ENCODE measurements at places on chromosomes 5 and 9.

DNA sequence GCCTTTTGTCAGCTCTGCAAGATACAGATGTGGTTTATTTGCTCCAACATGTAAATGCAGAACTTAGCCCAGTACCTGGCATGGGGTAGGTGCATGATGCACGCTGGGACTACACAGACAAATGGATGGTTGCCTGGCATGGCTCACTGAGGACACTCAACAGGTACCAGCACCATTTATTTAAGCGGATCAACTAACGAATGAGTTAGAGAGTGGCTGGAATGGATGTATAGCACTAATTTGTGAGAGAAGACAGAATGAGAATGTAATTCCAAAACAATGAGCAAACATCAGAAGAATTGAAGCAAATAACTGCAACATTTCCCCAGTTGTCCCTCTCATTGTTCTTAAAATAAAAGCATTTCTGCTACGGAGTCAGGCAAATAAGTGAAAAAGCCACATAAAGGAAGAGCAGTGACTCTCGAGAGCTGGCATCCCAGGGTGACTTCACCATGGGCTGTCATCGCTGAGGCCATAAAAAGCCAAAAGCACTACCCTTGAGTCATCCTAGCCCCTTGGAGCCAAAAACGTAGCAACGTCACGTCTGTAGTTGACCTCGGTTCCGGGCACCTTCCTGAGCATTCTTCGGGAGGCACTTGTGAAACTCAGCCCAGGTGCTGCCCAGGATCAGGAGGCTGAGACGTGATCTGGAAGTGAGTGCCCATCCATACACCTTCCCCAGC lies 290.3 kb downstream of the NSG2 start:
- DNase-seq, result no peak

GRCh38 chr9:8579661-8580060 lies 780.1 kb upstream of the DMAC1 start:
- no peak for DNase-seq

DNA sequence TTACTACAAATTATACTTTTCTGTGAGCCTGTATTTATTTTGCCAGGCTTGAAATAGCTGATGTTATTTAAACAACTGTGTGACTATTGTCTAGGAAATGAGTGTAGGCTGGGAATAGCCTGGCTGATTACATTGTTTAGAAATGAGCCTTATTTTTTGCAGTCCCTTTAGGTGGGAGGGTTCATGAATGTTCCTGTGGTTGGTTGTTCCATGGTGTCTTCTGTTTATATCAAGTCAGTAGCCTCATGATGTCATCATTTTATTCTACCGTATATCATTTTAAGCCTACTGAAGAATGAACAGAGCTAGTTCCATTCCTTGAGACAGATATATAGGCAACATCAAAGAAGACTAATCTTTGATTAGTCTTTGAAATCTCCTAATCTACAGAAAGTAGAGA lies 53.1 kb downstream of the MAP1B start:
- DNase-seq, result no peak

GRCh38 chr5:91910655-91911054 lies 527.5 kb upstream of the ARRDC3 start:
- no peak for DNase-seq

- no peak for DNase-seq
Observed at GRCh38 chr5:63854076-63854475, 108.2 kb downstream of the HTR1A start.

DNA sequence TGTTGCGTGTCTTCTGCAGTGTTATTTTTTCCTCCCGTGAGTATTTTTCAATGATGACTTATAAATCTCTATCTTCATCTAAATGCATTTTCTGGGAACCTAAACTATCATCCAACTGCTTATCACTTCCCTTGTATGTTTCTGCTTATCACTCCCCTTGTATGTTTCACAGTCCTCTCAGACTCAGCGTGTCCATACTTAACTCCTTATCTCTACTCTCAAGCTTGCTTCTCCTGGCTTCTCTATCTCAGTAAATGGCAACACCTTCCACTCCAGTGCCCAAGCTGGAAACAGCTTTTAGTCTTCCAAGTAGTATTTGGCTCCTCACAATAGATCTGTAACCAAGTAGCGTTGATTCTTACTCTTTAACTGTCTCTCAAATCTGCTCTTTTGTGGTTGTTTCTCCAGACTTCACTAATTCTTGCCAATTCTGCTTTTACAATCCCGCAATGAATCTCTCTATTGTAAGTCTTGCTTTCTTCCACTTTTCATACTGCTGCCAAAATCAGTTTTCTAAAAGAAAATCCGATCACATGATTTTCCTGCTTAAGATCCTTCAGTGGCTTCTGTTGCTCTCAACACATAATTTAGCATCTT lies 33.8 kb upstream of the TXNDC8 start:
- no peak for DNase-seq

DNA sequence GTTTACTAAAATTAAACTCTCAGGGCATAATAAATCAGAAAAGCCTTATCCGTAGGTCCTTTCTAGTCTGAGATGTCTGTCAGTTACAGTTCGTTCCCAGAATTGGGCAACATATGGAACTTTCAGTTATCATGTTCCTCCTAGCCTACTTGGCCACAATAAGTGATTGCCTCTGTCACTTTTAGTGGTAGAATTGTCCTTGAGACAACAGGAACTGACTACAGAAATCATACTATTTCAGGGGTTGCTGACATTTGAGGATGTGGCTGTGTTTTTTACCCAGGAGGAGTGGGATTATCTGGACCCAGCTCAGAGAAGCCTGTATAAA lies 956 bp downstream of the ZNF189 start:
- peak; percentile 62 for DNase-seq

GRCh38 chr9:8733131-8733954 lies 933.8 kb upstream of the DMAC1 start:
- DNase-seq, result no peak

DNA sequence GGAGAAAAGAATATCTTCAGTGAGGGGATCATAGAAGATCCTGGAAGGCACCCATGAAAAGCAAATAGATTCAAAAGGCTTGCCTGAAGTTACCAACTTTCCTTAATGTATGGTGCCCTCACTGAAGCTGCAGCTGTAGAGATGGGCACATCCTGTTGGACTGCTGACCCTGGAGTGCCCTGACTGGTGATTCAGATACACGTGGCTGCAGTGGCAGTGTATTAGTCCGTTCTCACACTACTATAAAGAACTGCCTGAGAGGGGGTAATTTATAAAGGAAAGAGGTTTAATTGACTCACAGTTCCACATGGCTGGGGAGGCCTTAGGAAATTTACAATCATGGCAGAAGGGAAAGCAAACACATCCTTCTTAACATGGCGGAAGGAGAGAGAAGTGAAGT lies 80.3 kb downstream of the OSMR start:
- no peak for DNase-seq

GRCh38 chr5:72723581-72723980 lies 92.9 kb upstream of the TNPO1 start:
- DNase-seq, result no peak

DNA sequence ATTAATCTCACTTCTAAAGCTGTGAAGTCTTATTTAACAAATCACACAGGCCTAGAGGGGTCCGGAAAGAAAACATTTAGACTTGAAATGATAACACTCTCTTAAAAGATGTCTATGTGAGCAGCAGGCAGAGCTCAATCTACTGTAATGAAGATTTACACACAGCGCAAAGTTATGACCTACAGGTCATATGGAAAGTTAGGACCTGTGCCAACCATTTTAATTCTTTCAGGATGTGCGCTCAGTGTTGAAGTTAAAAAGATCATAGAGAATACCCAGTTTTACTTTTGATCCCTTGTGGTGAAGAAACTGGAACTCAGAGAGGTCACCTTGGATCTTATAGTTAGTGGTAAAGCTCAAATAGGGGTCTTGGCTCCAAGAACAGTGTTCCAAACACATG lies 3.1 kb upstream of the CREBRF start:
- no peak for DNase-seq

DNA sequence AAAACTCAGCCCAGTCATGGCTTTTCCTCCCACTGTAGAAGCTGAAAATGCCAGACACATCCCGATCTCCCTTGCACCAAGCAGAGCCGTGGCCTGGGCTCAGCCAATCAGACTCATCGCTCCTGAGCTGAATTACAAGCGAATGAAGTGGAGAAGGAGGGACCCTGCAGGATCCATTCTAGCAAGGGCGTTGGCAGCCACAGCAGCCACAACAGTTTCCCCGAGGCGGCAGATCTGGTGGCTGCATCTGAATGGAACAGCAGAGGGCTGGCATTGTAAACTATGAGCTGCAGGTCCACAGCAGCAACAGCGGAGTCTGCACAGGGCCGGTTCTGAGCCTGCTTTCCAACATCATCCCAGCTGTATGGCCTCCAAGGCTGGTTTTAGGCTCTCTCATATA lies 23.8 kb downstream of the ALG2 start:
- no peak for DNase-seq

- DNase-seq, result no peak
Observed at GRCh38 chr5:67051164-67051563, 145.4 kb downstream of the CD180 start.

- no peak for DNase-seq
Observed at GRCh38 chr9:85554349-85554748, 187.4 kb downstream of the AGTPBP1 start.

GRCh38 chr9:8826281-8826680 lies 1026.7 kb upstream of the DMAC1 start:
- no peak for DNase-seq

GRCh38 chr5:149878371-149878770 lies 66.2 kb downstream of the PDE6A start:
- peak; percentile 22 for DNase-seq

GRCh38 chr5:39822020-39822419 lies 397.2 kb upstream of the DAB2 start:
- no peak for DNase-seq

GRCh38 chr5:179355976-179356974 lies 11.0 kb upstream of the ADAMTS2 start:
- DNase-seq, result peak; percentile 29

GRCh38 chr9:126016579-126017290 lies 269.6 kb downstream of the PBX3 start:
- DNase-seq, result no peak

- DNase-seq, result no peak
Observed at GRCh38 chr5:172414531-172415361, 39.6 kb downstream of the SH3PXD2B start.

DNA sequence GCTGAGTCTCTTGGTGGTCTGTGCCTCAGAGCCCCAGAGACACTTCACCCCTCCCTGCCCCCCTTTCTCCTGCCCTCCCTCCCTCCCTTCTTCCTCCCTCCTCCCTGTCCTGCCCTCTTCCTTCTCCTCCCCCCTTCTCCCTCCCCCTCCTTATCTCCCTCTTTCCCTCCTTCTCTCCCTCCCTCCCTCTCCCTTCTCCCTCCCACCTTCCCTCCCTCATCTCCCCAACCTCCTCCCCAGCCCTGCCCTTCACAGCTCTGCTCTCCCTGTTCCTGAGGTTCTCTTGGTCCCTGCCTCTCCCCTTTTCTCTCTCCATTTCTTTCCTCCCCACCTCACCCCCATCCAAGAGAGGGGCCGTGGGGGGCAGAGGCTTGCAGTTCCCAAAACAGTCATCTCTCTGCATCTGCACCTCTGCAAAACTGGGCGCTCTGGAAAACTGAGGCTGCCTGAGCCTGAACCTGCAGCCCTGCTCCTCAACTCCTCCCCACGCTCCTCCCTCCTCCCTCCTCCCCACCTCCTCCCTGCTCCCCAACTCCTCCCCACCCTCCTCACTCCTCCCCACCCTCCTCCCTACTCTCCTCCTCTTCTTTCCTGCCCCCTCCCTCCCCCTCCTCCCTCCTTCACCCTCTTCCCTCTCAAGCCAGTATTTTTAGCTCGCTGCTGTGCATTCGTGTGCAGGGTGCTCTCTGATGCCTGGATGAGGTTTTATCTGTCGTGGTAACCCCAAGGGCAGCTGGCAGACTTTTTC lies 219.1 kb downstream of the C9orf50 start:
- DNase-seq, result no peak

DNA sequence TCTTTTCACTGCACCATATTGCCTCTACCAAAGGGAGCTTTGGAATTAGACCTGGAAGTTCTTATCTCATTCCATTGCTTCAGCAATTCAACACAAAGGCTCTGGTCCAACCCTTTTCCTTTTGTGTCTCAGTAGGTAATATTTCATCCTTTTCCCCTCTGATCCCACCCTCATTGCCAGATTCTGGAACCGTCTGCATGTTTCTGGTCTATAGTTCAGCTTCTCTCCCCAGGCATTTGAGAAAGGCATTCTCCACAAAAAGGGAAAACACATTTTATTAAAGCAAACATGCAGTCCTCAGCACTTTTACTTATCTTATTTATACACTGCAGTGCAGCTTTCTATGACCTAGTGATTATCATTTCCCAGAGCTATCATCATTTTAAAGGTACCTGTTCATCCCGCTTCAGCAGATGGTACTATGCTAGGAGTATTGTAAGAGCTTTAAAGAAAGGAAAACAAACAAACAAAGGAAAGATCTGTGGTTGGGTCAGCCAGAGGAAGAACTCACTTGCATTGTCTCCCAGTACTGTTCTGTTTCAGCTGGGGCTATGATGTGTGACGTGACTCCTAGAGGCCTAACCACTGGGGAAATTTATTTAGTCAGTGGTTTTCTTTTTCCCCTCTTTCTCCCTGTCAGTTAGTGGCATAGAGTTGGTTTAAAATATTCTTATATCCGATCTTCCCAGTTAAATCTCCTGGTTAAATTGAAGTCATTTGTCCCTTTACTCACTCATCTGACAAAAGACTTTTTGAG lies 269.2 kb downstream of the TMEM38B start:
- DNase-seq, result no peak

GRCh38 chr5:151249281-151249680 lies 3.7 kb upstream of the GM2A start:
- no peak for DNase-seq

DNA sequence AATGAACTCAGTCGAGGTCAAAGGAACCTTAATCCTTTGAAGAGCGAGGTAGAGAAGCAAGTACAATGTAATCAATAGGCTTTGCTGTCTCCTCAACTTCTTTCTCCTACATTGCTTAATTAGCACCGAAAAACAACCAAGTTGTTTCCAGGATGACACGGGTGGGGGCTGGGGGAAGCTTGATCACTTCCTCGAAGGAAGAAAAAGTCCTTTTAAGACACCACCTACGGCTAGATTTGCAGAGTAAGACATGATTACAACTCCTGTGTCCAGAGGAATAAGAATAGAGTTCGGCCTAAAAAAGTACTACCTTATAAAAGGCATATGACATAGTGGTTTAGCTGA lies 811 bp upstream of the ARRDC3 start:
- peak; percentile 79 for DNase-seq

DNA sequence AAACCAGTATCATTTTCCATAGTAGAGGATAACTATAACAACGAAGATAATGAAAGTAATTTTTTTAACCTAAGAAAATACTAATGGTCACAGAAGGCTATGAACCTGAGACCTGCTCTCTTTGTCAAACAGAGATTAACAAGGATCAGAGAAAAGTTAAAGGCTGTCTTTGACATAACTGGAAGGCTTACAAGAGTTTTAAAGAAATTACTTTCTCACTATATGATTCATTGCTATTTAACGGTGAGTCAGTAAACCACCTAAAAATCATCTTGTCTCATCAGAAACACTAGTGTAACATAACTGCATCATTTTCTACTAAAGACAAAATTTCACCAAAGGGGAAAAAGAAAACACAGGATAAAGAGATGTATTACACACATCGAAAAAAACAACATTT lies 19.3 kb downstream of the MLANA start:
- DNase-seq, result no peak

- DNase-seq, result peak; percentile 61
Observed at GRCh38 chr9:75889977-75890471, 449 bp upstream of the PCSK5 start.

GRCh38 chr9:419571-420171 lies 205.0 kb downstream of the DOCK8 start:
- no peak for DNase-seq
